ENCODE measurements at places on chromosomes 12 and 14.

- DNase-seq, result no peak
These were observed 20.8 kb upstream of the CHGA start for GRCh38 chr14:92902191-92902590.

- DNase-seq, result peak; percentile 14
These were observed 1.2 kb downstream of the CPSF6 start for GRCh38 chr12:69240631-69240995.

- DNase-seq, result no peak
These were observed 427.1 kb downstream of the RPS29 start for GRCh38 chr14:49159081-49159480.

DNA sequence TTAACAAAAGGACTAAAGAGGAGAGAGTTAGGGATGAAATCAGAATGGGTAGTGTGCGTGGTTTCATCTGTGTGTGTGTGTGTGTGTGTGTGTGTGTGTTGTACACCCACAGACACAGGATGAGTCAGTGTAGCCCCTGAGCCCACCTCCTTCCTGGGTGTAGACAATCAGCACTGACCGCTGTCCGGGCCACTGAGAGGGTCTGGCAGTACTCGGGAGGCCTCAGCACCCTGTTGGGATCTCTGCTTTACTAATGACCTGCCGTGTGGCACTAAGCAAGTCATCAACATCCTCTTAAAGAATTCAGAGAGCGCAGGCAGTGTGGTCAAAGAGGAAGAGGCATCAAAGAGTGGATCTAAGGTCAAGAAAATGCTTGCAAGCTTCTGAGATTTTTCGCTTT is 112.6 kb downstream of the PRMT8 start:
- DNase-seq, result no peak

GRCh38 chr12:45220363-45220931 is 4.6 kb downstream of the ANO6 start:
- DNase-seq, result no peak

GRCh38 chr12:12384571-12385340 is 27.9 kb downstream of the BORCS5 start:
- DNase-seq, result no peak

- no peak for DNase-seq
These were observed 16.4 kb upstream of the A2M start for GRCh38 chr12:9132008-9132535.

DNA sequence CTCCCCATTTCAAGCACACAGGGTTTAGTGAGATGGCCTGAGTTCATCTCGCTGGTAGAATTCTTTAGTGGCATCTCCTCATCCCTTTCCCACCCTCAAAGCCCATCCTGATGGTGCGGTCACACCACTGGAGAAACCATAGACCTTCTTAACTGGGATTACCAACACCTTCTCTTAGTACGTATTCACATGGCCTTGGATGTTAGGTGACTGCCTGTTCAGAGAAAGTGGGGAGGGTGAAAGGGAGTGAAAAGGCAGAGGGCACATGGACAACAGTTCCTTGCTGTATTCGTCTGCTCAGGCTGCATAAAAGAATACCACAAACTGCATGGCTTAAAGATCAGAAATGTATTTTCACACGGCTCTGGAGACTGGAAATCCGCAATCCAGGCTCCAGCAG is 306.1 kb downstream of the ZFP36L1 start:
- no peak for DNase-seq

DNA sequence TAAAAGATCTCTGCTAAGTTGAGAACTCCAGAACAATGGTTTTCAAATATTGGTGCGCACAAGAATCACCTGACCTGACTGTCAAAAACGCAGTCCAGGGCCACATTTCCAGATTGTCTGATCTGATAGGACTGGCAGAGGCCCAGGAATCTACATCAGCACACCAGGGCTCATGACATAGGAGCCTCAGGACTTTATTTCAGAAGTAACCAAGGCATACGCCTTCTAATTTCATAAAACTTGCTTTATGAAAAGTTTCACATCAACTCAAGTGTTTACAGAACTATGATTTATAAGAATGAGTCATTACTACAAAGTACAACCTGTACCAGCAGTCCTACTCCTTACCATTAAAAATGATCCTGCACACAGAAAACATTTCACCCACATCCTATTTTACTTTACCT is 47.7 kb upstream of the PTPRO start:
- no peak for DNase-seq

DNA sequence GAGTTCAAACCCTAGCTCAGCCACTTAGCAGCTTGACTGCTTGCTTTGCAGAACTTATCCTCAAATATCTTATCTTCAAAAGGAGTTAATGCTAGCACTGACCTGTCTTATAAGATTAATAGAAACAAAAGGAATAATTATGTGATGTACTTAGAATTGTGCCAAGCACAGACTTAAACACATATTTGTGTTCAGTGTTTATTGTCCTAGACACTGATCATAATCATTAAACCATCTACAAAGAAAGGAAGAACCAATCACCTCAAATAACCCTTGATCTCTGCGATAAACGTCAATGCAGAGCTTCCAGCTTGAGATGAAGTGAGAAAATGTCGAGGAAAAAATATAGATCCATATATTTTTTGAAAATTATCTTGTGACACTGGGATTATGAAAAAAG is 73.1 kb downstream of the ATXN7L3B start:
- no peak for DNase-seq

DNA sequence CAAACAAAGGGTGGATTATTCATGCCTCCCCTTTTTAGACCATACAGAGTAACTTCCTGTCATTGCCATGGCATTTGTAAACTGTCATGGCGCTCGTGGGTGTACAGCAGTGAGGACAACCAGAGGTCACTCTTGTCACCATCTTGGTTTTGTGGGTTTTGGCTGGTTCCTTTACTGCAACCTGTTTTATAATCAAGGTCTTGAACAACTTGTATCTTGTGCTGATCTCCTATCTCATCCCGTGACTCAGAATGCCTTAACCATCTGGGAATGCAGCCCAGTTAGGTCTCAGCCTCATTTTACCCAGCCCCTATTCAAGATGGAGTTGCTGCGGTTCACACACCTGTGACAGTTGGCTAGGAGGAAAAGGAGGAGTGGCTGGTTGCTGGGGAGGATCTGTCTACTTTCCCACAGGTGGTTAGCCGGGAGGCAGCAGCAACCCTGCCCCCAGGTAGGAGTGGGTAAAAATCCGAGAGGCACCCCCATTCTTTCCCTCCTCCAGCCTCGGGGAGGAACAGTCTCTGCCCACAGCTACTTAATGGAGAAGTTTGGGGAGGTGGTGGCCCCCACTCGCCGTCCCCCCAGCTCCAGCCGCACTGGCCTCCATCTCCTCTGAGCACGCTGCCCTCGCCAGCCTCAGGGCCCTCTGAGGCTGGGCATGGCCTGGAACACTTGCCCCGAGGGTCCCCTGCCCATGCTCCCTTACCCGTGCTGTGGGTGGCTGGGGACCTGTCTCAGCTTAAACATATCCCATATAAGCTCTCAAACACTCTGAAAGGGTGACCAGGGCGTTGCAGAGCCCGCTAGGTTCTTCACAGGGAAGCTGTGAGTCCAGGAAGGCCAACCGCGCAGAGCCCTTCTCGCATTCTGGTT is 41.7 kb downstream of the SMIM41 start:
- no peak for DNase-seq

DNA sequence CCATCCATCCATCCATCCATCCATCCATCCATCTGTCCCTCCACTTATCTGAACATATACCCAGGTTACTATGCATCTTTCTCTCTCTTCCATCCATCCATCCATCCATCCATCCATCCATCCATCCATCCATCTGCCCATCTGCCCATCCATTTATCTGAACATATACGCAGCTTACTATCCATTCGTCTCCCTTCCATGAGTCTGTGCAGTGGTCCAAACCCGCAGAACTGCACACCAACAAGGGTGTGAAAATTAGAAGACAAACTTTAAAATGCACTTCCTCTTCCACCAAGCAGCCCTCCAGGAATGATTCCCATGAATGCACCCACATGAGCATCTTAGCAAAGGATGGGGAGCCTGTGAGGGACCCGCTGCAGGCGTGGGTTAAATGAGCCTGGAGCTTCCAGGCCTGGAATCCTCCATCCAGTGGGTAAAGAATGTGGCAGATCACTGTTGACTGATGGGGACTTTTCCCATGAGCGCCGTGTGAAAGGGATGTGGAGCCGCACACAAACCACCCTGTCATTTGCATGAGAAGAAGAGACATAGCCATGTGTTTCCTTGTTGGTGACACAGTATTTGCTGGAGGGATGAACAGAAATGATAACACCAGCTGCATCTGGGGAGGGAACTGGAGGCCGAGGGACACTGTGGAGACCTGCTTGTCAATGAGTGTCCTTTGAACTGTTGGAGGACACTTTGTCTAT is 376.6 kb downstream of the ADGRD1 start:
- no peak for DNase-seq

DNA sequence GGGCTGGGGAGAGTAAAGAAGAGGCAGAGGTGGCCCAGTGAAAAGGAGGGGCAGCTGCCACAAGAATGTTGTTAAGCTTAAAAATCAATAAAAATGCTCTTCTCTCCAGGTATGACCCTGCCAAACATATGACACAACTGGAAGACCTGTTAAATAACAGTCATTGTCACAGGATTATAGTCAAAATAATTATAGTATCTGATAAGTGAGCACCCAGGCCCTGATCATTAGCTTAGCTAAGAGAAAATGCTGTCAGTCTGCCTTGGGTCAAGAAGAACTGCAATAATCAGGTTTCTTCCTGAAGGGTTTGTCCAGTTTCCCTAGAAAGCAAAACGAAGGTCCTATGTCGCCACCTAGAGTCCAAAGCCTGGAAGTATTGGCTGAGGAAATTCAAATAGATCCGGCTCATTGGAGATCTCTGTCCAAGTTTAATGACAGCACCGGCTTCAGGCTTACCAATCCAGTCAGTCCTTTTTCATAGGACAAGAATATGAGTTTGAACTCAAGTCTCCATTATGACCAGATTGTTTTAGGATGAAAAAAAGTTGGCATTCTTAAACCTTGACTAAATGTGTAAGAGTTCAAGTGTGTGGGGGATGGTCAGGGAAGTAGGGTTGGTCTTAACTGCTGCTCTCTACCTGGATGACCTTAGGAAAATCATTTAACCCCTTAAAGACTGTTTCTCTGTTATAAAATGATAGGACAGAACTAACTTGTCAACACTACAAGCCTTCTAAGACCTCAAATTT is 22.5 kb upstream of the NKX2-8 start:
- DNase-seq, result peak; percentile 61

DNA sequence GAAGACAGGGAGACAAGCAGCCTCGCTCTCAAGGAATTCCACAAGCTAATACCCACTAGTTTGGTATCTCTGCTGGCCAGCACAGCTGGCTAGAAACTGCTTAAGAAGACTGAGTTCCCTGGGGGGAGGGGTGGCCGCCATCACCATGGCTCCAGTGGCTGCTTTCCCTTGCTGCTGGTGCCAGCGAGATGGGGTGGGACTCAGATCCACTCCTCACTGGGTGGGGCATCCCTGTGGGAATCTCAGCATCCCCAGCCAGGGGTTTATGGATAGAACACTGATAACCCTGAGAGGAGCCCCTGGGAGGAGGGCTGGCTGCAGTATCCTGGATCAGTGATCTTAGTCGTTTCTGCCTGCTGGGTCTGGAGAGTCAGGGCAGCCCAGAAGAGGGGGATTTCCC is 170.6 kb upstream of the MDGA2 start:
- no peak for DNase-seq

- no peak for DNase-seq
These were observed 47.4 kb downstream of the ATF7 start for GRCh38 chr12:53578783-53579182.

GRCh38 chr12:6237830-6238229 is 37.6 kb downstream of the CD9 start:
- no peak for DNase-seq

GRCh38 chr12:93006471-93007208 is 77.5 kb upstream of the EEA1 start:
- no peak for DNase-seq

GRCh38 chr14:73696466-73697400 is 17.5 kb downstream of the PNMA1 start:
- no peak for DNase-seq

DNA sequence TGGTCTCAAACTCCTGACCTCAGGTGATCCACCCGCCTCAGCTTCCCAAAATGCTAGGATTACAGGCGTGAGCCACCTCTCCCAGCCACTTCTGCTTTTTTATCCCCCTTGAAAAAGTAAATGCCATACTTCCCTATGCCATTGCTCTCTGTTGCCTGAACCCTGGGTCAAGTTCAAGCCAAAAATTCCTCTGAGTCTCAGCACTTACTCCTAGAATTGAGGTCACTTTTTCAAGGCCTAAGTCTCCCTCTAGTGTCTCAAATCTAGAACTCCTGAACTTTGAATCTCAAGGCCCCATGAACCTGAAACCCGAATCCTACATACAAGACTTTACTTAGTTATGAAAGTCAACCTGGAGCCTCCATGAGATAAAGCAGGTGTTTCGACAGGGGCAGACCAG is 1.4 kb upstream of the APOBEC1 start:
- no peak for DNase-seq

- no peak for DNase-seq
These were observed 57.0 kb upstream of the CERS5 start for GRCh38 chr12:50224026-50224692.

DNA sequence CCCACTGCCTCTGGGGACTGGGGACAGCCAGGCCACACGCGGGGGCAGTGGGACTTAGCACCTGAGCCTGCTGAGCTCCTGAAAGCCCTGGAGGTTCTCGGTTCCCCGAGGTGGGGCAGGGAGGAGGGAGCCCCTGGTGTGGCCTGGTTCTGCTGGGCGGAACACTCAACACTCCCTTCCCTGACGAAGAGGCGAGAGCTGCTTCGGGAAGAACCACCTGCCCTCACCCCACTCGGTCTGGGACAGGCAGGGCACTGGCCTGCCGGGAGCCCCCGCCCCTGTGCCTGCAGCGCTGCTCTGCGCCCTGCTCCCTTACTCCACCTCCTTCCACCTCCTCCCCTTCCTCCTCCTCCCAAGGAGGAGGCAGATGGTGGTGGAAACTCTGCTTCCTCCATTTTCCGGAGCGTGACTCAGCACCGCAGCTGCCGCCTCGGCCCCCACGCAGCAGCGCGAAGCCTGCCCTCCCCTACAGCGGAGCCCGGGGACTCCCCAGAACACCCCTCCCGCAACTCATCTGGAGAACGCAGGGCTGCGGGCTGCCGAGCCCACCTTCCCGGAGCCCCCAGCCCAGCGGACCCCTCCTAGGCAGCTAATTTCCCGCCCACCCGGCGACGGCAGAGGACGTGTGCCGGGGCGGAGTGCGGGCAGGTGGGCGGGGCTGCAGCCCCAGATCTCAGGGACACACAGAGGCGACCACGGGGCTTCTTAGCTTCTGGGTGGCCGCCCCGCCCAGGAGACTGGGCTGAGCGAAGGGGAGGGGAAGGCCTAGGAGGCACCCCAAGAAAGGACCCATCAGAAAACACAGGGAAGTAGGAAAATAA is 11.7 kb upstream of the INF2 start:
- peak; percentile 90 for DNase-seq

GRCh38 chr14:69770559-69770958 is 3.6 kb downstream of the SRSF5 start:
- no peak for DNase-seq

DNA sequence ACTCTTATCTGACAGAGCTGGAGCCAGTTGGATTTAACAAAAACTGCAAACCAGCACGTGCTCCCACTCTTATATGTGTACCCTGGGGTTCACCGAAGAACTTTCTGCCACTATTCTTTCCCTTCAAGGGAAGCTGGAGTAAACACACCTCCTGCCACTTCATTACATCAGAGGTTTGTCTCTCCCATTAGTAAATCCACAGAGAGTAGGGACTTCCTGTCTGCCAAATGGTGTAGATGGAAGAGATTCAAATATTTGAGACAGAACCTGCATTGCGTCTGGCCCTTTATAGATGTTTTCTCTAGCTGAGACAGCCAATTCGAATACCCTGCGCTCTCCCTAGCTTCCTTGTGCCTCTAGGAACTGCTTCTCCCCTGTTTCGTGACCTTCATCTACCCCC is 29.1 kb upstream of the AEBP2 start:
- peak; percentile 7 for DNase-seq

- no peak for DNase-seq
These were observed 29.4 kb upstream of the GXYLT1 start for GRCh38 chr12:42173961-42174521.

All from NCI-H1694 treated with DMSO at 0.1 percent for 48 hours (cell line).